ENCODE measurements at places on chromosomes 6 and 20.

GRCh38 chr6:113998811-113999210, 27.9 kb upstream of the HDAC2 start:
- no peak for DNase-seq

DNA sequence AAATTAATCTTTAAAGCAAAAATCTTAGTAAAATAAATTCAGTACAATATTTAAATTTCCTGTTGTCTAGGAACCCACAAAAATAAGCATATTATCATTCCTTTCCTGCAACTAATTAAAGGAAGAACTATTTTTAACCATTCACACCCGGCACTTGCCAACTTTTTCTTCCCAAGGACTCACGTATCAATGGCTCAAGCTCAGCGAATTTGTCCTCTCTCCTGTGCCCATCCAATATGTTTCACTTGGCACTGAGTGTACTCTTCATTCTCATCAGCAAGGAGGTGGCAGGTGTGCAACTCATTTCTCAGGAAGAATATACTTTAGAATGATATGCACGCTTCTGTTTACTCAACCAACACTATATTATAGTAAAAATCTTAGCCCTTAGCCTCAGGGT, 419.4 kb downstream of the C6orf118 start:
- no peak for DNase-seq

DNA sequence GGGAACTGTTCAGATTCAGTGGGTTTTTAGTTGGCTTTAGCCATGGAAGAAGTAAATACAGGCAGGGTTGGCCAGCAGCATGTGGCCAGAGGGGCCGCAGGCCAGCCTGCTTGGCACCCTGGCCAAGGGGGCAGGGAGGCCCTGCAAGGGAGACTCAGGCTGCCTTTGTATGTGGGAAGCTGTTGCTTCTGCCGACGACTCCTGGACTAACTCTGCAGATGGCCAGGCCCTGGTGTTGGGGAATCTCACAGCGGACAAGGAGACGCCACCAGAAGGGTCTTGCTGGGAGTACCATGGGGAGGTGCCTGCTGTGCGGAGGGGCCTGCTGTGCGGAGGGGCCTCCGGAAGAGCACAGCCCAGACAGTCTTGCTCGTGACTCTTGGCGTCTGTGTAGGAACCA, 25.2 kb downstream of the PYGB start:
- no peak for DNase-seq

DNA sequence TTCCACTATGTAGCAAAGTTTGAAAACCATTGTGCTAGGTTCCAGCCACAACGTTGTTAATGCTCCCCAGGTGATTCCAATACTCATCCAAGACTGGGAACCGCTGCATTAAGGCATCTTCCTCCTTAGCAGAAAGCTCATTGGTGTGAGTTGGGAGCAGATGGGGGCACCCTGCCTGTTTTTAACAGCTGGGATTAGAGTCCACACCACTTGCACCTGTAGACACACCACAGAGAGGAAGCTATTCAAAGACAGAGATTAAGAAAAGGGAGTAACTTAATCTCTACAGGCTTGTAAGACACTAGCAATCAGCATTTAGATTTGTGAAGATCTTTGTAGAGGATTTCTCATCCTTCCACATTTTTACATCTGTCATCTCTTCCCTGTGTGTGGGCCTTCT, 333.9 kb upstream of the SOX4 start:
- DNase-seq = no peak

DNA sequence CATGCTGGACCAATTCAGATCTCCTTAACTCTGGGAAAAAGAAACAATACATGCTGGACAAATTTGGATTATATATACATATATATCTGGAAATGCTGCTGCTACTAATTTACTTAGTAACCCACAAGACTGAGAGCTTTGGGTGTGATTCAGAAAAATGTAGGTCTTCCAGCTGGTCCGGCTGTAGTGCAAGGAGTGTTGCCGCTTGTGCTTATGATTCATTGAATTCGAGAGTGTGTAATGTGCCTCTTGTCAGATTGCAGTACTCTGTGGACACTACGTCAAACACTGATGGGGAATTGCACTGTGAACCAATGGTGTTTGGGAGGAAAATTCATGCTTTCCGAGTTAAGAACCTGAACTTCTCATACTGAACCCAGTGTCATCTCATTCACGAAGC, 1155.5 kb downstream of the EPHA7 start:
- DNase-seq = no peak

DNA sequence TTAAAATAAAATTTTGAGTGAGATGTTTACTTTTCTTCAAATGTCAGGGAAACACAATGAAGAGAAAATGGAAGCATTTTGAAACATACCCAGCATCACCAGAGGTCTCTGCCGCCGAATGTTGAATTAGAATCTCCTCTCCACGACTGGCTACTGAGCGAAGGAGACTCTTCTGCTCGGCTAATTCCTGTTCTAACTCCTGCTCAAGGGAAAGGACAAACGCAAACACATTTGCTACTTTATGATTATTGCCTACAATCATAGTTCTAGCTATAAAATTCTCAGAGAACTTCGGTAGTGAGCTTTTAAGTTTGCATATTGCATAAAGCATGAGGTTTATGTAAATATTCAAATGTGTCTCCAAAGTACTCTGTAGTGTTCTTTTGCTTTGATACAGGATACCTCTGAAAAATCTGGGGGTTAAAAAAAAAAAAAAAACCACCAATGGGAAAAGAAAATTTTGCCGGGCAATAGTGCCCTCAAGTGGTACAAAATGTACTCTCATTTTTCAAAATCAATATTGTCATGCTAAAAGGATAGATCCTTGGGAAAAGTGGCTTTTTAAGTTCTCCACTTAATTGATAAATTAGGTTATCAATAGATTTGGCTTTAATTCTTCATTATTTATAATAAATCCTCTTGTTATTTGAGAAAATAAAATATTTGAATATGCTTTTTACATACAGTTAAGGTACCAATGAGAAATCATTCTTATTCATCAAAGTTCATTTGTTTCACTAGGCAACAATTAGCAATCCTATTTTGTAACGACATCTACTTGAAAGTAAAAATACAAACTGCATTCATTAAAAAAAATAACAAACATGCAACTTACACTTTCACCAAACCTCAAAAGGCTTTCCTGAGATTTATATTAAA, 369.0 kb downstream of the SYNE1 start:
- no peak for DNase-seq

- no peak for DNase-seq
These were observed 174.6 kb downstream of the GJA10 start for GRCh38 chr6:90068703-90069523.

- DNase-seq = no peak
These were observed 884 bp upstream of the CUTA start for GRCh38 chr6:33418690-33419291.

DNA sequence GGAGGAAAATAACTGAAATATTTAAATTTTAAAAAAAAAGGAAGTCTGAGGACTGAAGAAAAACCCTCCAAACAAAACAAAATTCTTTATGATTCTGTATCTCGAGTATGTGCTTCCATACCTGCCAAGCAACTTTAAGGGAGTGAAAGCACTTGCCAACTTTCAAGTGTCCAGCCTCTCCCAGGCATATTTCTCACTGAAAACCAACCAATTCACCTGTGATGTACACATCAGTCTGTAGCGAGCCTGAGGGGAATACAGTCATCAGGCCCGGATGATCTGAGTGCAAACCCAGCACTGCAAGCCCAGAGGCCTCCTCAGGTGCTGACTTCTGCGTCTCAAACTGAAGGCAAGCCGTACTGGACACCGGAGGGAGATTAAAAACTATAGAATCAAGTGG, 164.8 kb upstream of the NT5E start:
- DNase-seq = no peak
